ENCODE measurements at places on chromosomes 16 and 17.

GRCh38 chr17:17711641-17712162 lies 30.4 kb downstream of the RAI1 start:
- DNase-seq, result no peak

DNA sequence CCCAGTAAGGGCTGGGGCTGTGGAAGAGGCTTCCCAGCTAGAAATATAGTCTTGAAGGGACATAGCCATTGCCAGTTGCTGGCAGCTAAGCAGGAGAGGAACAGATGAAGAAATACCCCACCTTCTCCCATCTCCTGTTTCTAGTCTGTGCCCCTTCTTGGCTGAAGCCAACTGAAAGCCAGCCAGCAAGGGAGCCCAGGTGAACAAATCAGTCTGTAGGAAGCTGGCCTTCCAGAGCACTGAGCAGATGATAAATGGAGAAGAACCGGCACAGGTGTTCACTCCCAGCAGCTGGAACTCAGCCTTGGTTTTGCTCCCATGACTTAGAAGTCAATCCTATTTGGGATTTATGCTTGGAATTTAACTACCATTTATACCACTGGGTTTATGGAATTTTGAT lies 69.2 kb upstream of the DHX40 start:
- no peak for DNase-seq

DNA sequence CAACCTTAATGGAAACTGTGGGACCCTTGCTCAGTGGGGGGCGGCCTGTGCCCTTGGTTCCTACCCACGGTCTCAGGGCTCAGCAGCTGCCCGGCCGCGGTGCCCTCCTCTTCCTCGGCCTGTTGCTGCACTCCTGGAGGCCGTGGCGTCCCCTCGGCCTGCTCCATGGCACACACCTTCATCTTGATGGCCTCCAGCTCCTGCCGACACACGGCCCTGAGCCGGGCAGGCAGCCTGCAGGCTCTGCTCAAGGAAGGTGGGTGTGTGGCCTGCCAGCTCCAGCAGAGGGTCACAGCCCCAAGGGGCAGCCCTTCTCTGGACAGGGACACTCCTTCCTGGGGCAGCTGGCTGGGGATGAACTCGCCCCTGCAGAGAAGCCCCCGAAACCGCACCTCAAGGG lies 718 bp downstream of the PABPN1L start:
- DNase-seq, result no peak

GRCh38 chr17:39666601-39667261 lies 1.5 kb upstream of the PNMT start:
- DNase-seq, result no peak

DNA sequence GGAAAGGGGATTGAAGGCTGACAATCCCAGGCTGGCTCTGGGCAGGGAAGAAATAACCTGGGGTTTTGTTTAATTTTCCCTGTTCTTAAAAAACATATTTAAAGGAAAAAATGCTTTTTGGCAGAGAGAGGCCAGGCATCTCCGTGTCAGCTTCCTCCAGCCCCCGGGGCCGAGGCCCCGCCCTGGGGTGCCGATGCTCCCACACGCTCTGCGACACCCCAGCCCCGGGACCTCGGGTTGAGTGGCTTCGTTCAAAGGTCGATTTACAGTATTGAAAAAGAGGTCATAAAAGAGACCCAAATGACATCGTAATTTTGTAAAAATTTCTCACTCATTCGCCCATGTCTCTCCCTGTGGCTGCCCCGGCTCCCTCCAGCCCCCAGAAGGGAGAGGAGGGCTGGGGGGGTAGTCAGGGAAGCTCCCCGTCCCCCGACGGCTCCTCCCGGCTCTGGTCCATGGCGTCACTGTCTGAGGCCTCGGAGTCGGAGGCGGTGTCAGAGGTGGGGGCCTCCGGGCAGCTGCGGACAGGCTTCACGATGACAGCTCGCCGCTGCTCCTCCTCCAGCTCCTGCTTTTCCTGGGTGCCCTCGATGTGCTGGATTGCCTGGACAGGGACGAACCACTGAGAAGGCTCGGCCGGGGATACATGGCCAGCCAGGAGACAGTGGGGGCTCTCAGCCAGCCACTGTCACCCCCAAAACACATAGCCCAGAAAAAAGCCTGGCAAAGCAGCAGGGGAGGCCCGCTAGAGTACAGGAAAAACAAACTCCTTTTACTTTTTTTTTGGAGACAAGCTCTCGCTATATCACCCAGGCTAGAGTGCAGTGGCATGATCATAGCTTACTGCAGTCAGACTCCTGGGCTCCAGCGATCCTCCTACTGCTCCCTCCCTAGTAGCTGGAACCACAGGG lies 14.9 kb downstream of the TFAP4 start:
- no peak for DNase-seq

DNA sequence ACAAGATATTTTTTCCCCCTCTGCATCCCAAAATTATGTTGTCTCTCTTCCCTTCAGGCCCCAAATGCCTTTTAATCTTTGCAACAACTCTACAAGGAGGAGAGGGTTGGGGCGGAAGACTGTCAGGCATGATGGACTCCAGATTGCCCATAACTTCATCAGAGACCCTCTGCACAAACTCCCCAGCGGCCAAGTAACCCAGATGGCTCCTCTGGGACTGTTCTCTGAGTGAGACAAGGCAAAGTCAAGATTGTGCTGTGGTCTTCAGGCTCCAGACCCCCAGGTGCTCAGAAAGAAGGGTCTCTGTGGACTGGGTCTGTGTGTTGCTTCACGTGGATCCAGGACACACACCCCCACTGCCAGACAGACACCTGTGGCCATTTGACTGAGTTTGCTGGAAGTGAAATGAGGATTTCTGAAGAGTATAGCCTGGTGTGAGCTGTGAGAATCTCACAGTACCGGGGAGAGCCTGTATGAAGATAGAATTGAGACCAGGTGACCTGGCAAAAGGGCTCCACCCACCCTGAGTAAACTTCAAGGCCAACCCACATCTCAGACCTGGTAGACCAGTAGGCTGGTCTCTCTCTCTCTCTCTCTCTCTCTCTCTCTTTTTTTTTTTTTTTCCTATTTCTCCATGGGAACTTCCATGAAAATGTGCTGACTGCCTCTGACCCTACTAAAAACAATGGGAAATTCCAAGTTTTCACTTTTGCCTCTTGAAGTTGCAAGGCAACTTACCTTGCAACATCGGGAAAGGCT lies 354.1 kb downstream of the SOX9 start:
- DNase-seq, result no peak

DNA sequence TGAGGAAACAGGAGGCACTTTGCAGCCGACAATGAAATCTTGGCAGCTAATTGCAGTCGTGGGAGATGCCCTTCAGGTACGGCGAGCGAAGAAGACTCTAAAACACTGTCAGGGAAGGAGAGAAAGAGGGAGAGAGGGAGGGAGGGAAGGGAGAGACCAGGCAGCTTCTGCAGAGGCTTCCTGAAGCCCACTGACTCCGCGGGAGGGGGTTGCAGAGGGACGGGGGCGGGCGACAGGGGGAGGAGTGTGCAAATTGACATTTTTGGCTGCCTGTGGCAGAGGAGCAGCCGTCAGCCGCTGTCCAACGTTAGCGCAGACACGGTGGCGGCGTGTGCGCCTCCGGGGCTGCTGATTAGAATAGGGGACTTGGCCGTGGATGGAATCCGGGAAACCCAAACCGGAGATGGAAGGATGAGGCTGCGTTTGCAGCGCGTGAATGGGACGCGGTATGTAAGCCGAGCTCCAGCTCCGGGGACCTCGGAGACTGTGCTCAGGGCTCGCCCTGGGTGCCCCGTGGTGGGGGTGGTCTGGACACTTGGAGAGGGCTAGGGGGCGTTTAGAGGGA lies 849.1 kb upstream of the RBFOX1 start:
- DNase-seq, result no peak

DNA sequence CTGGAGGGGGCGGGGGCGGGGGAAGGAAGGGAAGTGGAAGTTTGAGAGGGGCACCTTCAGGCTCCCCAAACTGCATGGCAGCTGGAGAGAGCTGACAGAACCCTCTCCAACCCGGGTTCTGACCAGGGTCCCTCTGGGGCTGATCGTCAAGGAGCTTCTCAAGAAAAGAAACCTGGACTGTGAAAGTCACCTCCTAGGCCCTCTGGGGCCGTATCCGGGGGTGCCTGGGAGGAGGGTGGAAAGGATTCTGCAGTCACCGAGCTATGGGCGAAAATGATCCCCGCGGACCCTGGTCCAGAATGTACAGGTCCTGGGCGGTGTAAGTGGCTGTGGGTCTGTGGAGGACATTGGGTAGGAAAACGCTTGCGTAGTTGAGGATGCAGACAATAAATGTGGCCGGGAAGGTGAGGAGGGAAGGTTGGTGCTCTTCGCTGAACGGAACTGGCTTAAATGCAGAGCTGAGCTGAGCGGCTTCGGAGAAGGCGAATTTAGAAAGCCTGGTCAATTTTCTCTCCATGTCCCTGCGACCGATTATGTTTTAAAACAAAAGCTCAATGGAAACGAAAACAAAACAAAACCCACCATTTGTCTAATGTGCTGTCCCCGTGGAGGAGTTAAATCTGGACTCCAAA lies 3.6 kb upstream of the LHX1 start:
- DNase-seq, result no peak

DNA sequence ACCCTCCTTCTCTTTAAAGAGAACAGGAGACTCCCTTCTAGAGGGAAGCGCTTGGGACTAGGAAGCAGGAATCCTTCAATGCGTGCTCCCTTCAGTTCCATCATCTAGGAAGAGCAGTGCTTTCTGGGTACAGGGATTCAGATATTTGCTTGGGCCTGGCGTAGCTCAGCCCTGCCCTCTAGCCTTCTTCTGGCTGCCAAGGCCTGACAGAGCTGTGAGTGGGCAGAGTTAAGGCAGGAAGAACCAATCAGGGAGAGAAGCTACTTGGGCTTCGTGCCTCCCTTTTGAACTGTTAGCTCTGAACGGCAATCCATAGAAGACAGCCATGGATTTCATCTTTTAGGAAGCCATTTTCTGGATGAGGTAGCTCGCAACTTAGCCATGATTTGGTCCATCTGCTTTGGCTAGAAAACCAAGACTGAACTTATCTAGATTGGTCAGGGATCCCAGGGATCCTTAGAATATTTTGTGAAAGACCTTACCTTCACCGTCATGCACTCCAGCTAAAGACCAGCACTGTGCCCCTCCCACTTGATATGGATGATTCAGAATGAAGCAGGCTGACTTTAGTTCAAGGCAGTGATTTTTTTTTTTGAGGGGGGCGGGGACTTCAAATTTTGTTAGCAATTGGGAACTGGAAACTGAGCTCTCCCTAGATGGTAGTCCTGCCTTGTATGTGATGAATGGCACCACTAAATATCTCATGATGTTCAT lies 2.5 kb upstream of the CORO6 start:
- DNase-seq, result no peak

DNA sequence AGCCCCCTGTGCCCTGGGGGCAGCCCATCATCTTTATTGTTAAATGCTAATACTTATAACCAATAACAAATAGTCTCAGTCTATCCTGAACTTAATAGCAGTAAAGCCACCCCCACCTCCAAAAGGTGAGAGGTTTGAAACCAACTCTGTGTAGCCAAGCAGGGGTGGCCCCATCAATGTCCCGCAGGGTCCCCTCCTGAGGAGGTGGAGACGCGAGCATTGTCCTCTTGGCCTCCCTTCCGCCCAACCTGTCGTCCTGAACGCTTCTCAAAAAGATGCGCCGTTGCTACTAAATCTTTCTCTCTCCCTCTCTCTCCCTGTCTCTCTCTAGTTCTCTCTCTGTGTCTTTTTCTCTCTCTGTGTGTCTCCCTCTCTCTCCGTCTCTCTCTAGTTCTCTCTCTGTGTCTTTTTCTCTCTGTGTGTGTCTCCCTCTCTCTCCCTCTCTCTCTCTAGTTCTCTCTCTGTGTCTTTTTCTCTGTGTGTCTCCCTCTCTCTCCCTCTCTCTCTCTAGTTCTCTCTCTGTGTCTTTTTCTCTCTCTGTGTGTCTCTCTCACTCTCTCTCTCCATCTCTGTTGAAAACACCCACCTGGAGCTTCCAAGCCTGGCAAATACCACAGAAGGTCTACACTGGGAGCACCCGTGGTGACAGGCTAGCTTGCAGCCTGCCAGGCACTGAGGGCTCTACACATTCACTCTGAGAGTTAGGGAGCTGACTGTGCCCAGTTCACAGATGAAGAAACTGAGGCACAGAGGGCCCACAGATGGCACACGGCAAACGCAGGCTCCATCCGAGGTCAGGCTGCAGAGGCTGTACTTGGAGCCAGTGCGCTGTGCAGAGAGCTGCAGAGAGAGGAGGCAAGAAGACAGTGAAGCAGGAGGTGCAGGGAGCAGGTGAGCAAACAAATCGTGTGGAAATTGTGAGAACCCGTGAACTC lies 185.9 kb downstream of the C16orf95 start:
- DNase-seq, result no peak

- no peak for DNase-seq
These were observed 35.0 kb upstream of the SLC5A10 start for GRCh38 chr17:18916816-18917500.

GRCh38 chr17:37729905-37730304 lies 15.0 kb downstream of the HNF1B start:
- DNase-seq, result no peak

DNA sequence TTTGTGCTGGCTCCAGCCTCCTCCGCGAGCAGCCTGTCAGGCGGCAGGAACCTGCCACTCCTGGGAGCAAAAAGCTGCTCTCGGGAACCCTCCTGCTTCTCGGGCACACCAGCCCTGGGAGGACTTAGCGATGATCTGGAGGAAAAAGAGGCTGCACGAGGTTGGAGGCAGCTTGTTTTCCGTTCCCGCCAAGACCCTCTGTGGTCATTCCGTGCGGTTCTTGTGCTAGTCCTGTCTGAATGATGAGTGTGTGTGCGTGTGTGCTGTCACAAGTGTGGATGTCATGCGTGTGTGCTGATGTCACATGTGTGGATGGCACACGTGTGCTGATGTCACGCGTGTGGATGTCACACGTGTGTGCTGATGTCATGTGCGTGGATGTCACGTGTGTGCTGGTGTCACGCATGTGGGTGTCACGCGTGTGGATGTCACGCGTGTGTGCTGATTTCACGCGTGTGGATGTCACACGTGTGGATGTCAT lies 150.0 kb downstream of the NPIPB11 start:
- no peak for DNase-seq

GRCh38 chr17:3981455-3981854 lies 17.2 kb upstream of the ATP2A3 start:
- DNase-seq, result no peak

GRCh38 chr16:20042848-20043247 lies 30.8 kb downstream of the GPR139 start:
- DNase-seq, result no peak

GRCh38 chr16:12548270-12548983 lies 255.3 kb downstream of the CPPED1 start:
- no peak for DNase-seq

- no peak for DNase-seq
These were observed 201.6 kb upstream of the C17orf78 start for GRCh38 chr17:37174205-37174604.

DNA sequence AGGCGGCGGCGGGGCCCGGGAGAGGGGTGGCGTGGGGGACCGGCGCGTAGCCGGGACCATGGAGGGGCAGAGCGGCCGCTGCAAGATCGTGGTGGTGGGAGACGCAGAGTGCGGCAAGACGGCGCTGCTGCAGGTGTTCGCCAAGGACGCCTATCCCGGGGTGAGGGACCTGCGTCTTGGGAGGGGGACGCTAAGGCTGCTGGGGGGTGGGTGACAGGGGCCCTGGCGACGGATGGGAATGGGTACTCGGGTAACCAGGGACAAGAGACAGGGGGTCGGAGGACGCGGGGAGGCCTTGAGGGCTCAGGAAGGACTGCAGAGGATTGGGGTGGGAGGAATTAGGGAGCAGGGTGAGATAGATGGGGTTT lies 243 bp downstream of the RND2 start:
- no peak for DNase-seq

Data from activated T-cell treated with anti-CD3 and anti-CD28 coated beads for 24 hours (primary cell).